ENCODE measurements at places on chromosomes 16 and 17.

DNA sequence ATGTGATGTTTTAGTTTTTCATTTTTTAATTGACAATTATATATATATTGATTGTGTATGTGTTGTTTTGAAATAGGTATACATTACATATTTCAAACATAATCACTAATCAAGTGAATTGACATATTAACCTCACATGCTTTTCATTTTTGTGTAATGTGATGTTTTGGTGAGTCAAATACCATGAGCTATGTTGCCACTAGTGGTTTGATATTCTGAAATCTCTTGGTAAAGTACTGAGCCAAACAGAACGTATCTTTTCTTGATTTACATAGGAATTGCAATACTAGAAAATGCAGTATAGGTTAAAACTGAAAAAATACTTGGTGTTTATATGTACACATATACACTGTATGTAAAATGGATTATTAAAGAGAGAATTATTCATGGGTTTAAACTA lies 65.2 kb upstream of the SIAH1 start:
- no peak for DNase-seq

- no peak for DNase-seq
These were observed 4.8 kb downstream of the GSG1L2 start for GRCh38 chr17:9817086-9817485.

- DNase-seq, result no peak
These were observed 5.6 kb downstream of the SF3B3 start for GRCh38 chr16:70529051-70529777.

- DNase-seq, result peak; percentile 60
These were observed 747 bp downstream of the ATXN7L3 start for GRCh38 chr17:44198721-44199552.

DNA sequence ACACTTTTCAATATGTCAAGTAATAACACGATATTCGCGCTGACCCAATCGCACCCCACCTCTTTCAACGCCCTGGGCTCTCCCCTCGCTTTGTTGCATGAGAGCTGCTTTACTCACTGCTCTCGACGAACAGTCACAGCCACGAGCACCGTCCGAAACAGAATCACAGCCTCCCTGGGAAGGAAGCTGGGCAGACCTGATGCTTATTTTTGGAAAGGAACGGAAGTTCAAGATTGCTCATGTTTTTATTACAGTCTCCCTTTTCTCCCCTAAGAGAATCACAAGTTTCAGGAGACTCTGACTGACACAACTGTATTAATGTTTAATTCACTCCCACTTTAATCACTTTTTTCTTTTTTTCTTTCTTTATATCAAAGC lies 67.8 kb downstream of the ANKRD11 start:
- no peak for DNase-seq
